ENCODE measurements at places on chromosomes 2 and 18. TPM values are rescaled to one million over a fixed set of nuclear protein-coding genes. Genes with fewer than 3 reads are reported as not detected.

DNA sequence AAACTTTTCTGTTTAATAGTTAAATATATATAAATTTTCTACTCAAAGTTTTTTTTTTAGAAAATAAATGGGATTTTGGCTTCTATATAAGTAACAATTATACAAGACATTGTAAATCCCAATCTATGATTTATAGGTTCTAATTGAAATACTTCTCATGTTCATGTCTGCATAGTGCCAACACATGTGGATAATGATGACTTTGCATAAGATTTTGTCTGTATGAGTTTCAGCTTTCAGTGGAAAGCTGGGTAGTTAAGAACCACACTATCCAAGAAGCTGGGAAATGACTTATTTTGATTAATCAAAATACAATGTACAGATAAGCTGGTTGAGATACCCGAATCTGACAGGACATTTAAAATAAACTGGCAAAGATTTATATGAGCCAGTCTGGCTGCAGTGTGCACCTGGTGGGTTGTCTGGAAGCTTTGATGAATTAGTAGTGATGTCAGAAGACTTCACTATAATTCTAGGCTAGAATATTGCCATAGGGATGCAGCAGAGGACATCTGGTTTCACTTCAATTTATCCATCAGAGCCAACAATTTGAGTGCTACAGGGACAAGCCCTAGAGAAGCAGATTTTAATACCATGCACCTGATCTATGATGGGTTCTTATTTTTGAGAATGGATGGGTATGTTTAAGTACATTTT is 45.4 kb downstream of the EML6 start:
- no peak overlapping the region for H3K27ac ChIP-seq
- DNase-seq = no peak
- H3K4me1 ChIP-seq = no peaks in the 10 kb centered on the region

DNA sequence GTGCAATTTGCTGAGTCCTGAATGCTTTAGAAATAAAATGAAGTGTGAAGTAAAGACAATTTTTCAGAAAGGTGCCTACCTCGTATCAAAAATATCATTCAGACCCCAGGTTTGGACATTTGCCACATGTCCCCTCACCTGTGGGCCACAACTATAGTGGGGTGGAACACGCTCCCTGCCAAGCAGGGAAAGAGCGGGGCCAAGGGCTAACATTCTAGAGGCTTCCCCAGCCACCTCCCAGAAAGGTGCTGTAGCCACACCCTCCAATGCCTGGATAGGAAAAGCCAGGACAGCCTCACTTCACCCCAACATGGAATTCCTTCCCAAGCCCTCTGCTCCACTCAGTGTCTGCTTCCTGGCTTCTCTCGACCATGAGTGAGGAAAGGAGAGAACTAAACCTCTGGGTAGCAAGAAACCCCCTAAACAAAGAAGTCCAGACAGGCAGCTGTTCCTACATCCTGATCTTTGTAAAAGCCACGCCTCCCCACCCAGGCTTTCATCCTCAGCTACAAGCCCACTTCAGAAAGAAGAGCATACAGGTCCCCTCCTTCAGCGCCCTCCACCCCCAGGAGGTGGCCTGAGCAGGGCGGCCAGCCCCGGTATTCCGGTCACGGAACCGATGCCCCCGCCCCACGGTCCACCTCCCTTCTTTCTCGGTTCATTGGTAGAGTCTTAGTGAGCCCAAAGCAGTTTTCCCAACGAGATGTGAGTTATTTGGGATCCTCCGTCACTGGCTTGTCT is 2.1 kb downstream of the COL6A3 start:
- peak; percentile 64 for DNase-seq
- no peaks in the 10 kb centered on the region for H3K36me3 ChIP-seq
- no peaks in the 10 kb centered on the region for H3K27me3 ChIP-seq
- H3K4me3 ChIP-seq = peak overlapping the region; percentile 59
- peak overlapping the region; percentile 58 for H3K27ac ChIP-seq

DNA sequence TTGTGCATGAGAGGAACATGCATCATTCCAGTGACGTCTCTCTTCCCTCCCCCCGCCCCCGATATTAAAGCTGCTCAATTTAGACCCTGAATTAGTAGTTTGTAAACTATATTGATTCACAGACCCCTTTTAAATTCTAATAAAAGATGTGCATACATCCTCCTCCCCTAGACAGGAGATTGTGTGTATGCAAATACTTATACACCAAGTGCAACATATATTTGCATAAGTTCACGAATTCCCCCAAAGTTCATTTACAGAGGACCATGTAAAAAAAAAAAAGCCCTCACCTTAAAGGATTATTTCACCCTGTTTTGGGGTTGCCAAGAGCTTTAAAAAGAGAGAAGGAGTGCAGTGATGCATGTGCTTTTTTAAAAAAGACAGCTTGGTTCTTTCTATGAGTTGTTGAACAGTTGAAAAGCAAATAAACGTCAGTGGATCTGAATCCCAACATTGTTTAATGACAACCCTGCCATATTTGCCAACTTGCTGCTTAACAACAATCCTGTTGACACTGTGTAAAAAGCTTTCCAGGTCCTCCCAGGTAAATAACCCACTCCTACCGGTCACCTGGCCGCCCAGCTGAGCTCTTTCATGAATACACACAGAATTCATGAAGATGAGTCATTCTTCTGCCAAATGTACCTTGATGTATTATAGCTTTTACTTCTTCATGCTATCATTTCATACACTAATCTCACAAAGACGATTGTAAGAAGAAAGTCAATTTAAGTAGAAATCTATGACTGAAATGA is 211.5 kb downstream of the IKZF2 start:
- no peak for DNase-seq
- no peak overlapping the region for H3K27ac ChIP-seq
- H3K4me3 ChIP-seq = no peak overlapping the region
- no peaks in the 10 kb centered on the region for H3K27me3 ChIP-seq
- no peaks in the 10 kb centered on the region for H3K36me3 ChIP-seq

Gene CNTNAP5
- not detected for total RNA-seq

Gene CFAP65
- total RNA-seq = not detected

Gene UGT1A8
- not detected for total RNA-seq
